ENCODE measurements at places on chromosomes 12 and 14.

GRCh38 chr12:67811437-67812361 lies 163.2 kb downstream of the DYRK2 start:
- peak; percentile 44 for ATAC-seq

DNA sequence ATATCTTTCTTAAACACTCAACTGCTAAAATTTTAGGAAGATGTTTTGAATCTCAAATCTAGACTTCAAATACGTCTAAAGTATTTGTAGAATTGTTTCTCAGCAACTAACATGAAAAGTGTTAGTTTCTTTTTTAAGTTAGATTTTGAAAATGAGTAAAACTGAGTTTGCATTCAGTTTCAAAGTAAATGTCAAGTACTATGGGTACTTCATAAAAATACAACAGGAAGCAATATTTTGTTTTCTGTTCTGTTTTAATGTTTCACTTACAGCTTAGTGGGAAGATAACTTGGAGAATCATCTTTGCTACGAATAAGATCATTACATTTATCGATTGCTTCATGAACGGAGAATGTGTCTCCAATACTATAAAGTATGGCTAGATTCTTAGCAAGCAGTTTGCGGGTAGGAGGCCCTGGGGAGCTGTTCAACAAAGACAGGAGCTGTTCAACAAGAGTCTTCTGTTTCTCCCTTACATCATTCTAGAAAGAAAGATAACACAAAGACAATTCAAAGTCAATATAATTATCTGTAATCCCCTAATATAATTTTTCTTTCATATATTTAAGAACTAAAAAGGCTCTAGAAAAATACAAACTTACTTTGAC lies 20.2 kb downstream of the HEATR5A start:
- ATAC-seq = peak; percentile 36

DNA sequence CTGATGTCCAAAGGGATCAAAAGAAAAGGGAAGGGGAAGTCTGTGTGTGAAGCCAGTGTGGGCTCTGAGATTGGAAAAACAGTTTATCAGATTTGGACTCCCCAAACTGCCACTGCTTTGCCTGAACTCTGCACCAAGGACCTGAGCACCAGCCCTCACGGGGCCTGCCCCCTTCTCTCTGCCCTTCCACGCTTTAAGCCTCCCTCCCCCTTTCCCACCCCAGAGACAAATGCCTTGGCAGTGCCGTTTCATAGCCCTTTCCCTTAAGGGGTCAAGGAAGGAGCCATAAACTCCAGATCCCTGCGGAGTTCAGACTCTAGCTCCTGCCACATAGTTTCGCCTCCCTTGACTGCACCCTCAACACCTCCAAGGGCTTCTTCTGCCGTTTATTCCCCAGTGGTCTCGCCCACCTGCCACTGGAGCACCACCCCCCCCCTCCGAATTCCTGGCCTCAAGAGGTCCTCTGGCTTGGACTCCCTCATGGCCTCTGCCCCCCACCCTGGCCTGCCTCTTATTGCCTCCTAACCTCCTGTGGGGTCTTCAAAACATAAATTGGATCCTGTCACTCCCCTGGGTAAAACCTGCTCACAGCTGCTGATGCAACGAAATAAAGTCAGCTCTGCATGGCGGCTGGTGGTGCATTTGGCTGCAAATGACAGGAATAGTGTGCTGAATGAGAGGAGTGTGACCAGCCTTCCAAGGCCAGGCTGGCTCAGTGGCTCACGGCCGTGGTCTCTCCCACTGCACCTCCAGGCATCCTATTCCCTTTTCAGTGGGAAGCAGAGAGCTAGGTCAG lies 18.8 kb downstream of the SLC25A29 start:
- no peak for ATAC-seq

DNA sequence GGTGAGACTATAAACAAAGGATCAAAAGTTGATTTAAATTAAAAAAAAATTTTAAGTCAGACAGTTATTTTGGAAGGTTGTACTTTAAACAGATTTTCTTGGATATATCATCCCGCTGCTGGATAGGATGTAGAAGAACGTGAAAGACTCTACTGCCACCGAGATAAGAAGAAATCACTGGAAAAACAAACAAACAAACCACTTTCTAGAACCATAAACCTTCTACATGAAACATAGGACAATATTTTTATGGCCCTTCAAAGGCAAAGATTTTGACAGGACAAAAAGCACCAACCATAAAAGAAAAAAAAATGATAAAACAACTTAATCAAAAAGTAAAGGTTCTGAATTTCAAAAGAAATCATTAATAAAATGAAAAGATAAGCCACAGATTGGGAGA lies 268.2 kb upstream of the DAAM1 start:
- no peak for ATAC-seq

- no peak for ATAC-seq
Observed at GRCh38 chr14:69624136-69624535, 12.7 kb downstream of the SUSD6 start.

DNA sequence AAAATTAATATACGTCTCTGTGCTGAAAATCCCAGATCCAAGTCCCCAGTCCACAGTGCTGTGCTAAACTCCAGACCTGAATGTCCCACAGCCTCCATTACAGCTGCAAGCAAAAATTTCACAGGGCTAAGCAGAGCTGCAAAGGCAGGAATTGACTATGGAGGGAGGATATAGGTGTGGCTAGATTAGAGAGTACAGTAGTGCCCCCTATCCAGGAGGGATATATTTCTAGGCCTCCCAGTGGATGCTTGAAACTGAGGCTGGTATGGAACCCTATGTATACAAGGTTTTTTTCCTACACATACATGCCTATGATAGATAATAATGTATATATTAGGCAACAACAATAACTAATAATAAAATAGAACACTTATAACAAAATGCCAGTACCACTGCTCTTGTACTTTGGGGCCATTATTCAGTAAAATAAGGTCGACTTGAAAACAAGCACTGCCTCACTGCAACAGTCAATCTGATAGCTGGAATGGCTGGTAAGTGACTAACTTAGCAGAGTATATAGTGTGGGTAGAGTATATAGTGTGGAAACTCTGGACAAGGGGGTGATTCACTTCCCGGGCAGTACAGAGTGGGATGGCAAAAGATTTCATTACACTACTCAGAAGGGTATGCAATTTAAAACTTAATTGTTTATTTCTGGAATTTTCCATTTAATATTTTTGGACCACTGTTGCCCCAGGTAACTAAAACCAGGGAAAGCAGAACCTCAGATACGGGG lies 82.7 kb downstream of the C14orf132 start:
- ATAC-seq = no peak

- peak; percentile 77 for ATAC-seq
Observed at GRCh38 chr12:47120736-47121135, 41.0 kb upstream of the AMIGO2 start.

GRCh38 chr12:47979686-47980085 lies 16.3 kb downstream of the TMEM106C start:
- no peak for ATAC-seq

- ATAC-seq = no peak
Observed at GRCh38 chr12:14322403-14322802, 43.1 kb upstream of the ATF7IP start.

- ATAC-seq = no peak
Observed at GRCh38 chr12:130121226-130122000, 40.9 kb upstream of the FZD10 start.

DNA sequence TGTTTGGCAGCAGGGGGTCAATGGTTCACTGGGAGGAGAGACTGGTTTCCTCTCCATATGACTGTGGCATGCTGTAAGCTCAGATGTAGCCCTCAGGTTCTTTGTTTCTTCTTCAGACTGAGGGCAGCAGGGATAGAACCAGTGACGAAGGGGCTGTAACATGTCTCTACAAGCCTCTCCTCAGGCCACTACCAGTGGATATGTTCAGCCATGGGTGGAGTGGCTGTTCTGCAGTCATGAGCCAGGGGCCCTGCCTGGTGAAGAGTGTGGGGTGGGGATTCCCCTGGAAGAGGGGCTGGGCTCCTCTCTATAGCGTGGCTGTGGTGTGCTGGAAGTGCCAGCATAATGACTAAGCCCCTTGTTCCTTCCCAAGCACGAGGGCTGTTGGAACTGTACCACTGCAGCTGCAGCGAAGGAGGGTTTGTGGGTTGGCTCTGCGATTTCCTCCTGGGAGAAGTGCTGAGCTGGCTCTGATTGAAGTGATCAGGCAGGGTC lies 55.8 kb downstream of the CMAS start:
- ATAC-seq = peak; percentile 43

- no peak for ATAC-seq
Observed at GRCh38 chr12:107593713-107594381, 91.8 kb upstream of the PWP1 start.

GRCh38 chr12:26360062-26360461 lies 164.7 kb downstream of the SSPN start:
- no peak for ATAC-seq

GRCh38 chr12:101570047-101570446 lies 24.7 kb upstream of the MYBPC1 start:
- no peak for ATAC-seq

DNA sequence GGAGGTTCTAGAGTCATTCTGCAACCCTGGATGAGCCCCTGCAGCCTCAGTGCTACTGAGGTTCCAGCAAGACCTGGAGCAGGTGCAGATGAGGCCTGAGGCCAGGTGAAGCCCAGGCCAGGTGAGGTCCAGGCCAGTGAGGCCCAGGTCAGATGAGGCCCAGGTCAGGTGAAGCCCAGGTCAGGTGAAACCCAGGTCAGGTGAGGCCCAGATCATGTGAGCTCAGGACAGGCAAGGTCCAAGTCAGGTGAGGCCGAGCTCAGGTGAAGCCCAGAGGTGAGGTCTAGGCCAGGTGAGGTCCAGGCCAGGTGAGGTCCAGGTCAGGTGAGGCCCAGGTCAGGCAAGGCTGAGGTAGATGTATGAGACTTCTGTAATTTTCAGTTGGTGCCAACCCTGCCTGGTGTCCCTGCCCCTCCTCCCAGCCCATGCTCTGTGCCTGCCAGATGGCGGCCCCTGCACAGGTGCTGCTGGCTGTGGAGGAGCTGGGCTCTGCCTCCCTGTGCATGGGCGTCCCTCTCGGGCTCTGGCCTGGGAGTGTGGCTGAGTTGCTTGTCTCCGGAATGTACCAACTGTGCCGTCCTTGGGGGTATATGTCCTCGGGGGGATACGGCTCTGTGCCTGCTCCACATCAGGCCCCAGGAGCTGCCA lies 388.5 kb downstream of the TMEM121 start:
- no peak for ATAC-seq

GRCh38 chr12:98154850-98155249 lies 360.5 kb upstream of the TMPO start:
- ATAC-seq = no peak

- no peak for ATAC-seq
Observed at GRCh38 chr14:75252254-75252837, 26.3 kb upstream of the FOS start.

DNA sequence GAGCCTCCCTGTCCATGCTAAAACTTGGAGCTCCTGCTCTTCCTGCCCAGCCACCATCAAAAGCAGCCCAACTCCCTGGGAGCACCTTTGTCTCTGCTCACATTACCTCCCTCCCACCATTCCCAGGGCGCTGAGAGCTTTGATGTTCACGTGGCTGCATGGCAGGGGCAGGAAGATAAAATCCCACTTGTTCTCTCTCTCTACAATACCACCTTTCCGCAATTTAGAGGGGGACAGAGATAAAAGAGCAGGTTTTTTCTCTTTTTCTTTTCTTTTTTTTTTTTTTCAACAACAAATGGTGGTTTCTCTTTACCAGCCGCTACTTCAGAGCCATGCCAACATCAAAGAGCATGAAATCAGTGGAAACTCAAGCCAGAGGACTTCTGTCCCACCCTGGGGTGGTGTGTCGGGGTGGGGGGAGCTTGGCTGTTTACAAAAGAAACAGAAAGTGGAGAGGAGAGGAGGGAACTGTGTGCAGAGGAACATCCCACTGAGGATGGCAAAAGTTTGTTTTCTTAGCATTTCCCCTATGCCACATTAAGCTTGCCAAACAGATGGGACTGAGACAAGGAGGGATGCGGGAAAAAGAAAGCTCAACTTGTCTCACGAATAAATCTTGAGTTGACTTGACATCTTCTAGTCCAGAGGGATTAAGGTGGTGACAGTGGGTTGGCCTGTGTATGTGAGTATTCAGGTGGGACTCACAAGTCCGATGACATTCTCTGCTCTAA lies 103.7 kb upstream of the NUDT4 start:
- no peak for ATAC-seq

DNA sequence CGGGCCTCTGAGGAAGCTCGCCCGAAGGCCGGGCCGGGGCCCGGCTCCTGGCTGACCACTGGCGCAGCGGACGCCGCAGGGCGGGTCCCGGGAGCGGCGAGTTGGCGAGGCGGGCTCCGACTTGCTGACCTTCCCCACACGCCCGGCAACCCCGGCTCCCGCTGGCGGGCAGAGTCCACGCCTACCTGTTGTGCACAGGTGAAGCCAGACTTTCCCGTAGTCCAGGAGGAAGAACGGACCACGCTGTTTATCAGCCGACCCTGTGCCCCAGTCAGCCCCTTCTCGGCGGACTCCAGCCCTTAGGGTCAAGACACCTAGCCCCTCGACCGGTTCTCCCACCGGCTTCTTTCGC lies 407 bp downstream of the HEATR5A start:
- no peak for ATAC-seq

Measured in activated CD4-positive, CD25-positive, alpha-beta regulatory T cell treated with anti-CD3 and anti-CD28 coated beads, Interleukin-2, amount 50 U/mL, for 24 hours (primary cell).